ENCODE measurements at places on chromosomes 12 and 14. TPM values are rescaled to one million over a fixed set of nuclear protein-coding genes. Genes with fewer than 3 reads are reported as not detected.

PRB2 gene
- not detected for total RNA-seq

TMEM63C gene
- total RNA-seq = 0.32 TPM

CCDC175 gene
- not detected for total RNA-seq

GAPDH gene
- total RNA-seq = 8,209 TPM

CCDC198 gene
- total RNA-seq = not detected

HOXC10 gene
- not detected for total RNA-seq

ART4 gene
- not detected for total RNA-seq

SMCO2 gene
- total RNA-seq = not detected

DIO2 gene
- not detected for total RNA-seq

ADGRD1 gene
- total RNA-seq = not detected

DNAJC22 gene
- 0.06 TPM for total RNA-seq

TRPV4 gene
- not detected for total RNA-seq

P3H3 gene
- 3.0 TPM for total RNA-seq

SPIC gene
- total RNA-seq = not detected

TRHDE gene
- total RNA-seq = not detected

YY1 gene
- 120 TPM for total RNA-seq

TAS2R9 gene
- not detected for total RNA-seq

CLEC7A gene
- not detected for total RNA-seq

KRT74 gene
- not detected for total RNA-seq

TESPA1 gene
- total RNA-seq = 94.7 TPM

IRAK4 gene
- total RNA-seq = 31.0 TPM

ZDHHC22 gene
- not detected for total RNA-seq

RAPGEF3 gene
- total RNA-seq = 2.7 TPM

MGP gene
- not detected for total RNA-seq

ACOT4 gene
- 3.1 TPM for total RNA-seq

CD163L1 gene
- not detected for total RNA-seq
